ENCODE measurements at places on chromosomes 3 and 15. TPM values are rescaled to one million over a fixed set of nuclear protein-coding genes. Genes with fewer than 3 reads are reported as not detected.

The SLC51B gene
- not detected for total RNA-seq

The GABRR3 gene
- not detected for total RNA-seq

The SEMA6D gene
- total RNA-seq, result 3.7 TPM

The SCAANT1 gene
- total RNA-seq, result not detected

The XPC gene
- 27.3 TPM for total RNA-seq

The RASGRP1 gene
- 2.1 TPM for total RNA-seq

The SPRED1 gene
- 32.6 TPM for total RNA-seq

The SLC27A2 gene
- total RNA-seq, result 5.8 TPM

The FSTL1 gene
- total RNA-seq, result 516 TPM

The NR2F2 gene
- total RNA-seq, result not detected

The EXD1 gene
- total RNA-seq, result 0.54 TPM

The RTP1 gene
- total RNA-seq, result 3.0 TPM

The UPK1B gene
- 0.67 TPM for total RNA-seq

The SOX14 gene
- total RNA-seq, result 0.21 TPM

The GOLGA8O gene
- not detected for total RNA-seq

The SCN5A gene
- 11.4 TPM for total RNA-seq

The LRRC34 gene
- 3.3 TPM for total RNA-seq

The ZIC4 gene
- not detected for total RNA-seq

The KNG1 gene
- total RNA-seq, result not detected

The OR5K1 gene
- not detected for total RNA-seq

The BFSP2 gene
- total RNA-seq, result not detected

The ACOX2 gene
- total RNA-seq, result 3.1 TPM

The SYNPR gene
- total RNA-seq, result 0.54 TPM

The SLC15A2 gene
- total RNA-seq, result 2.0 TPM

The FES gene
- 8.6 TPM for total RNA-seq

The ROPN1 gene
- not detected for total RNA-seq

The PP2D1 gene
- not detected for total RNA-seq
